ENCODE measurements at places on chromosomes 5 and 9.

GRCh38 chr9:95381221-95381620, 63.7 kb upstream of the FANCC start:
- DNase-seq, result no peak

- DNase-seq, result no peak
Measured at GRCh38 chr5:160071516-160071915, 47.7 kb downstream of the PWWP2A start.

DNA sequence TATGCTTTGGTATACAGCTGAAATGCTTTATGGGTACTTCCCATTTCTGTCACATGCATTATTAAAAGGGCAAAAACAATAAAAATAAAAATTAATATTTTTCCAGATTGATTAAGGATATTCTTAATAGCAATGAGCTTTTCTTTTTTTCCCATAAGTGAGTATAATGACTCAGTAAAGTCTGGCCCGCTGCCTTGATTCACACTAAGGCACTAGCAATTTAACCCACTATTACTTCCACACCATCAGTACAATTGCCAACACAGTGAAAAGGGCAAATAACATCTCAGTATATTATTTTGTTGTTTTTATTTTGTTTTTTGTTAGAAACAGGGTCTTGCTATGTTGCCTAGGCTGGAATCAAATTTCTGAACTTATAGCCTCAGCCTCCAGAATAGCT, 150.1 kb downstream of the RNF180 start:
- no peak for DNase-seq

- DNase-seq, result no peak
Measured at GRCh38 chr5:52759331-52759730, 28.4 kb upstream of the ITGA1 start.

- no peak for DNase-seq
Measured at GRCh38 chr9:105541838-105542237, 16.1 kb upstream of the FKTN start.

GRCh38 chr5:179504600-179505396, 45.6 kb upstream of the RUFY1 start:
- DNase-seq, result no peak

- no peak for DNase-seq
Measured at GRCh38 chr5:139669662-139670368, 21.7 kb downstream of the CXXC5 start.

DNA sequence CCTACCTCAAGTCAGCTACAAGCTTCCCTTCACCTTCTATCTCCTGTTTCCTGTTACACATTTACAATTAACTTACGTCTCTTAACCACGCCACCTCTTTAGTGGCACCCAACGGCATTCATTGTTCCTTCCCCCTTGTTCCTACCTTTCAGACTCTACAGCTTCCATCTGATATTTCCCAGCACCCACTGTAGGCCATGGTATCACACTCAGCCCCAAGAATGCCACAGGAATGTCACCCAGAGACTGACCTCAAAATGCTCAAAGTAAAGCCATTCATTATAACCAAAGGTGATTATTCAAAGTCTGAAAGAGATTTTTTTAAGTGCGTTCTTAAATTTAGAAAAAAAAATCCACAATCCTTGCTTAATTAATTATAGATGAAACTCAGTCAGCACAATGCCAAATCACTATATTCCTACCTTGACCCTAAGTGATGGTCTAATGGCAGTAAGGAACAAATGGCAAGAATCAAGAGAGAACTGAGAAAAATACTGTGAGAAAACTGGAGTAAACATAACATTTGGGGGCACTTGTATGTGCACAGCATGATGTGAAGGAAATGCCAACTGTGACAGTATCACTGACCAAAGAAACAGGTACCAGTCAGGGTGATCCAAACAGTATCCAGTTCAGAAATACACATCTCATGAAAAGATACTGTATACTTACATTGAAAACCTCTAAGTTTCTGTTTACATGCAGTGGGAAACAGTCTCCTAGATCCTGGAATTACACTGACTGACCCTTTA, 52.1 kb downstream of the CTNND2 start:
- no peak for DNase-seq

- DNase-seq, result no peak
Measured at GRCh38 chr5:12141496-12141895, 237.2 kb upstream of the CTNND2 start.

GRCh38 chr9:131405858-131406537, 12.1 kb downstream of the PRRC2B start:
- DNase-seq, result no peak

DNA sequence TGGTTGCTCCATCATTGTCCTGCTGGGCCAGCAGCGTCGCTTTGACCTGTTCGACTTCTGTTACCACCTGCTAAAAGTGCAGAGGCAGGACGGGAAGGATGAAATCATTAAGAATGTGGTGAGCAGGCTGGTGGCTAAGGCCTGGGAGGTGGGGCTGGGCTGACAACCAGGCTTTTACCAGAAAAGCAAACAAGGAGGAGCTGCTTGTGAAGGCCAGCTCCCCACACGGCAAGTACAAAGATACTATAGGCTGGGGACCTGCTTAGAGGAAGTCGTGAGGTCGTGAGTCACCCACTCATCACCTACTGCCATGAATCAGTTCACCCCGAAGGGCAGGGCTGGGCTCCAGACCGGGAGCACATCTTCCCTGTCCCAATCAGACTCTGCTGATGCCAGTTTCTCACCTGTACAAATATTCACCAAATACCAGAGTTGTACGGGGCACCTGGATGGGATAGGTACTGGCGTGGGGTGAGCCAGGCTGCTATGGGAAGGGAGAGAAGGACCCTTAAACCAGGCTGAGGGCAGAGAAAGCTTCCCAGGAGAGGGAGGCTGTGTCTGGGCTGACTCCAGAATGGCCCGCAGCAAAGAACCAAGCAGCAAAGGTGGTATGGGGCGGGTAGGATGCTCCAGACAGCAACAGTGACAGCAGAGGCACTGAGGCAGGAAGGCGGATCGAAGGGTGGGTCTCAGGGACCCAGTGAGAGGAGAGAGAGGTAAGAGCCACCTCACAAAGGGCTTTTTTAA, 69.3 kb upstream of the NIPAL4 start:
- DNase-seq, result no peak

DNA sequence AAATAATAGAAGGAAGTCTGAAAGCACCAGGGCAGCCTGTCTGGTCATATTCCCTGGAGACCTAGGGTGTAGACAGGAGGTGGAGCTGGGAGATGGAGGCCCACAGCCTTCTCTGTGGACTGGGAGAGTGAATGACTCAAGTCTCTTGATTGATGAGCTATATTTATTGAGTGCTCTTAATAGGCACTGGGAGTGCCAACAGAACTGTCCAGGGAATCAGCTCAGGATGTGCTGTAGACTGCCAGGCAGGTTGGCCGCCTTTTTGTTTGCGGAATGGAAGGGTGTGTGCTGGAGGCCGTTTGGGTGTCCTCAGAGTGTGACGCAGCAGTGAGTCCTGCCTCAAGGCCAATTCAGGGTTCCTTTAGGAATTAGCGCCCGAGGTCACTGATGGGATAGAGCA, 33.4 kb upstream of the POMT1 start:
- no peak for DNase-seq

DNA sequence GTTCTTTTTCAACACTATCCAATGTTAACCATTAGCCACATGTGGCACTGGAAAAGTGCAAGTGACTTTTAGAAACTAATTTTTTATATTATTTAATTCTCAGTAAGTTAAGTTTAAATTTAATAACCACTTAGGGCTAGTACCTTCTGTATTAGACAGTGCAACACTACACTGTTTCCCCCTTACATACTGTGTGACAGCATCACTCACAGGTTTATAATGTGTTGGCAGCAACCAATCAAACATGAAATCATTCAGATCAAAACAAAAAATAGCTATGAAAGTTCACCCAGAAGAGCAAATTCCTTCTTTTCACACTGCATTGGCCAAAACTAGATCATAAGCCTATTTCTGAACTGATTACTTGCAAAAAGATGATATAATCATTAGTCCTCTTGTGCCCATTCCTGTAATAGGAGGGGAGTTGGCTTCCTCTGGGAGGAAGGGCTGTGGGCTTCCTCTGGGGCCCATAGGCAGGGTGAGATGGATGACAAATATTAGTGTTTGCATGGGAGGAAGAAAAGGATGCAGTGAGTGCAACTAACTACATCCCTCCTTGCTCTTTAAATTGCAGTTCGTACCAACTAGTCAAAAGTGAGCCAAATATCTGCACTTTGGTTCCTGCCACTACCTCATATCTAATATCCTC, 708.1 kb upstream of the RGMB start:
- no peak for DNase-seq

GRCh38 chr5:167912941-167913665, 378.3 kb upstream of the WWC1 start:
- no peak for DNase-seq

- no peak for DNase-seq
Measured at GRCh38 chr9:135984072-135984710, 23.0 kb upstream of the UBAC1 start.

DNA sequence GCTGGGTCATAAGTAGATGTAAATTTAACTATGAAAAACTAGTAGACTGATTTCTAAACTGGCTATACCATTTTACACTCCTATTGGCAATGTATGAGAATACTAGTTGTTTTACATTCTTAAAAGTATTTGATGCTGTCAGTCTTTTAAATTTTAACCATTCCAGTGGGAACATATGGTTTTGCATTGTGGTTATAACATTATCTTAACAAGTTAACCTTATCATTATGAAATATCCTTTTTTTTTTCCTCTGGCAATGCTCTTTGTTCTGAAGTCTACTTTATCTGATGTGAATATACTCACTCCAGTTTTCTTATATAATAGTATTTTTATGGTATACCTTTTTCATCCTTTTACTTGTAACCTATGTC, 548.9 kb upstream of the CLINT1 start:
- DNase-seq, result no peak

DNA sequence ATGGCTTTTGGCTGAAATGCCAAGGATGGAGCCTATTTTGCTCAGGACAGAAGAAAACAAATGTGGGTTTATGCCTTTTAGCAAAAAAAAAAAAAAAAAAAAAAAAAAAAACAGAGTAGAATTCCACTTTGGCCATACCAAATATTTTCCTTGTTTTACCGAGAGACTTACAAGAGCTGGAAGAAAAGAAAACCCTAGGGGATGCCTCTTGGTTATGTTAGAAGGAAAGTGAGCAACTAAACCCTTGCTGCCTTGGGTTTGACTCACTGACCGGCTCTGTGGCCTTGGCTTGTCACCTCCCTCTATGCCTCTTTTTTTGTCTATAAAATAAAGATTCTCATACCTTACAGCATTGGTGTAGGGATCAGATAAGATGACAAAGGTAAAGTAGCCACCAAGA, 69.6 kb upstream of the ABCA1 start:
- DNase-seq, result no peak

DNA sequence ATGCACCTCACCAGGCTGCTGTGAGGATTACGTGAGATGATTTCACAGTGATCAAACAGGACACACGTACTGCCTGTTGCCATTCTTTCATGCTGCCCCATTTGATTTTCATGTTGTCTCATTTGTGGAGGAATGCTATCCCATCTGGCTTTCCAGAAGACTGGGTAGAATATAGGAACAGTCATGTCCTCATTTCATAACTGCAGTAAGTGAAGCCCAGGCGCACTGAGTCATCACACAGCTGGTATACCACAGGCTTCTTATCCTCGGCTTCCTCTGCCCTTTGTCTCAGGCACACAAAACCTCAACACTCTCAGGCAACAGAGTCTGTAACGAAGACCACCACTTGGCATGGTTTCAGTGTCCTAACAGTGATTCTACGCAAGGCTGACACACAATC, 62.3 kb downstream of the LHFPL2 start:
- no peak for DNase-seq

DNA sequence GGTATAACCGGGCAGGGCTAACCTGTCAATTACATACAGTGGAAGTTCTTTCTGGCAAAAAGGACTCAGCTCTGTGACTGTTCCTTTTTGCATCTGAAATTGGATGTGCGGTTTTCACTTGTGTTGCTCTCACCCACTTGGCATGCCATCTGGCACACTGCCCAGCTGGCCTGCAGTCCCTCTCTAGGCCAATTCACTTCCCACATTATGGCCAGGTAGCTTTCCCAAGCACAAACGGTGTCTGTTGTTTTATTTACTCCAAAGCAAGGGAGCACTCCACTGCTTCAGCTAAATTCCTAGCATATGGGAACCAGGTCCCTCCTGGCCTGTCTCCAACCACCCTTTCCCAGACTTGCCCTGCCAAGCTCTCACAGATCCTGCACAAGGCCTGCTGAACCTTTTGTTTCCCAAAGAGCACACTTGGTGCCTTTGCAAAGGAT, 132.5 kb downstream of the SEMA6A start:
- peak; percentile 59 for DNase-seq

DNA sequence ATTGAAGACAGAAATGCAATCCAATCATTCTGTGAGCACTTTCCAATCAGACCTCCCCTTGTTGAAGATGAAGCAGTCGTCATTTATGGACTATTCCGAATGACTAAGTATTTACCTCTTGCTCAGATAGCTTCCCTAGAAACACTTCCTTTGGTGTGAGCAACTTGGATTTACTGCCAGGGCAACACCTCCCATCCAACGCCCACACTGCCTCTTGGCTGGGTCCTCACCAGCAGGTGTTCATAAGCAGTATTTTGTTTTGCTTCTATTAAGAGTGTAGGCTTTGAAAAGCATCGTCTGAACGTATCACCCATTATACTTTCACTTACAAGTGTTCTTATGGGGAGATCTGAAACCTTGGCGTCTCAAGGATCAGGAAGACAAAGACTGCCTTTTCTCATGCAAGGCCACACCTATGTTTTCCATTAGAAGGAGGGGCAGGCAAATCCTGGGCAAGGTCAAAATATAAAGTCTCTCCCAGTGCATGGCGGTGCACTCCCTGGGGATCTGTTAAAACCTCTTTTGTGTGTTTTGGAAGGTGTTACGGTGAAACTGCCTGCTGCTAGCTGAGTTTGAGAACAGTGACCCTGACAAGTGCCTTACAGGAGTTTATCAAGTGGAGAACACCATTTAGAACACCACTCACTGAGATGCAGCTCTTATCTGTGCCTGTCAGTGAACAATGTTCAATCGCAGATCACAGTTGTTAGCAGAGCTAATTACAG, 10.6 kb upstream of the MARCHF3 start:
- no peak for DNase-seq

GRCh38 chr5:75886706-75887105, 169.5 kb upstream of the POC5 start:
- no peak for DNase-seq

DNA sequence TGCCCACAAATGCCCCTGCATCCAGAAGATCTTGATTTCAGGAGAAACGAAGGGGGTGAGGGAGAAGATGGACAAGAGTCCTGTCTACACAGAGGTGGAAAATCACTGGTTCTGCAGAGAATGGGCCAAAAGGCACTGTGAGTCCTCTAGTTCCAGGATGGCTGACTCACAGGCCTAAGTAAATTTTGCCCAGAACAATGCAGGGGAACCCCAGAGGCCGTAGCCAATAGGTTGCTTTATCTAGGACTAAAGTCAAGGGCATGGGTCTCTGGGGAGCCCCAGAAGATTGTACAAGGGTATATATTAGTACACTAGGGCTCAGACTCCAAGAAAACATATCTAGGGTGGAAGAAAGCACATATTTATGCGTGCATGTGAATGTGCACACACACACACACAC, 98.0 kb downstream of the SLIT3 start:
- no peak for DNase-seq

DNA sequence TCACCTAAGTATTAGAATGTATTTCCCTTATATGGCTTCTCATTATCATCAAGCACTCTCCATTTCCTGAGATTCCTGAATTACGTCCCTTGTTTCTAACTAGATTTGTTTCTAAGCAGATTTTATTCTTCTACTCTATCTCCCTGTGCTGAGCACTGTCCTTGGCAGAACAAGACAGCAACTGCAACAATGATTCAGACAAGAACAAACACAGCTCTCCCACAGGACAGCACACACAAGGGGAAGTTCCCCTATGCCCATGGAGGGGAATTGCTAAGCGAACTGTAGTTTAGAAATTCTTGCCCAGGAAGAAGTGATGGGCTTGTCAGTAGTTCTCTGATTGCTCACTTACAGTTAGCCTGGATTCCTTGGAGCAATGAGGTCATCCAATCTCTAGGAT, 759.9 kb downstream of the DTWD2 start:
- no peak for DNase-seq
